ENCODE measurements at places on chromosomes 13 and 19.

DNA sequence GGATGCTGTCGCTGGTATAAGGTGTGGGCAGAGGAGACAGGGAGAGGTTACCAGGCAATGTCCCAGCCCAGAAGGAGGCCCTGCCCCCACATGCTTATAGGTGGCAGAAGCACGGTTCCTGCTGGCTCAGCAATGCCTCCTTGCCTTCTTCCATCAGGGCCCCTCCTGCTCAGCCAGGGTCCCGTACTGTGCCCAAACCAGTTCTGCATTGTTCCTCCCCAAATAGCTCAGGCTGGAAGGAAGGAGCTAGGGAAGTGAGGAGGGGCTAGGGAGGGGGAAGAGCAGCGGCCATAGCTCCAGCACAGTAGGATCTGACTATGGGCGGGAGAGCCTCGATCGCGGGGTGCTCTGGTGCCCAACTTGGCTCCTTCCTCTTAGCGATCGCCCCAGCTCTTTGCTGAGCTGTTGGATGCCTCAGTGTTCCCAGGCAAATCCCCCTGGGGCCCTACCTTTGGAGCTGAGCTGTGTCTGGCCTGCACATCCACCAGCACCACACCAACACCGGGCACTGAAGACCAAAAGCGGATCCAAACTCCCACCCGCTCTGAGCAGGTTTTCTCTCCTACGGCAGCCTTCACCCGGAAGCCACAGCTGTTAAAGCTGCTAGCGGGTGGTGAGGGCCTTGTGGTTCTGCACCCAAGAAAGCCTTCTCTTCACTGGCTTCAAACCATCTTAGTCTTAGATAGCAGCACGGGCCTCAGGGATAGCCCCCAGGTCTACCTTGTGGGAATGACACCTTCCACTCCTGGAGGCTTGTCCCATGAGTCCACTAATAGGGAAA lies 32.1 kb upstream of the PEPD start:
- DNase-seq = no peak

- DNase-seq = no peak
These were observed 631.1 kb downstream of the TBC1D4 start for GRCh38 chr13:74850893-74851292.

GRCh38 chr13:109131698-109132257 lies 502.4 kb downstream of the MYO16 start:
- DNase-seq = no peak

- DNase-seq = no peak
These were observed 137.6 kb downstream of the FOXO1 start for GRCh38 chr13:40528881-40529280.

- peak; percentile 87 for DNase-seq
These were observed 2220.8 kb upstream of the PCDH20 start for GRCh38 chr13:63636316-63636993.

DNA sequence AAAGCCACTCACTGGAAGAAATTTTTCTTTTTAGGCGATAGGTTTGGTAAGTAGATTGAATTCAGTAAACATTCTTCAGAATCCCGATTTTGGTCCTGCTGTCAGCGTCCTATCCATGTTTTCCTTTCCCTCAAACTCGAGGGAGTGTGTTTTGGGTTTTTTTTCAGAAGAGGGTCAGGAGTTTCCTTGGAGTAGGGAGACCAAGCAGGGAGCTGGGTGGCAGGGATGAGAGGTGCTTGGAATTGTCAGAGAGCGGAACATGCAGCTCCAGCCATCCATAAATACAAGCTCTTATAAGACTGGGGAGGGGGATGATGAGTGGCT lies 1.6 kb upstream of the PCDH8 start:
- no peak for DNase-seq

DNA sequence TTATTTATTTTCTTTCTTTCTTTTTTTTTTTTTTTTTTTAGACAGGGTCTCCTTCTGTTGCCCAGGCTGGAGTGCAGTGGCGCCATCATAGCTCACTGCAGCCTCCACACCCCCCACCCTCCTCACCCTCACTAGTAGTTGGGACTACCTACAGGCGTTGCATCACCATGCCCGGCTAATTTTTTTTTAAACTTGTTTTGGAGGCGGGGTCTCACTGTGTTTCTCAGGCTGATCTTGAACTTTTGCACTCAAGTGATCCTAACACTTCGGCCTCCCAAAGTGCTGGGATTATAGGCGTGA lies 33.6 kb downstream of the GJA3 start:
- DNase-seq = no peak

DNA sequence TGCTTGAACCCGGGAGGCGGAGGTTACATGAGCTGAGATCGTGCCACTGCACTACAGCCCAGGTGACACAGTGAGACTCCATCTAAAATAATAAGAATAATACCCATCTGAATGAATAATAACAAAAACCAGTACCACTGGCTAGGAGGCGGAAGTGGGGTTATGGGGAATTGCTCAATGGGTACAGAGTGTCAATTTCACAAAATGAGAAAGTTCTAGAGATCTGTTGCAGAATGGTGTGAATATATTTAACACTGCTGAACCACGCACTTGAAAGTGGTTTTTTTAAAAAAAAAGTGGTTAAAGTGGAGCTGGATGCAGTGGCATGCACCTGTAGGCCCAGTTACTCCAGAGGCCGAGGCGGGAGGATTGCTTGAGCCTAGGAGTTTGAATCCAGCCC lies 18.5 kb downstream of the KLF2 start:
- DNase-seq = no peak

DNA sequence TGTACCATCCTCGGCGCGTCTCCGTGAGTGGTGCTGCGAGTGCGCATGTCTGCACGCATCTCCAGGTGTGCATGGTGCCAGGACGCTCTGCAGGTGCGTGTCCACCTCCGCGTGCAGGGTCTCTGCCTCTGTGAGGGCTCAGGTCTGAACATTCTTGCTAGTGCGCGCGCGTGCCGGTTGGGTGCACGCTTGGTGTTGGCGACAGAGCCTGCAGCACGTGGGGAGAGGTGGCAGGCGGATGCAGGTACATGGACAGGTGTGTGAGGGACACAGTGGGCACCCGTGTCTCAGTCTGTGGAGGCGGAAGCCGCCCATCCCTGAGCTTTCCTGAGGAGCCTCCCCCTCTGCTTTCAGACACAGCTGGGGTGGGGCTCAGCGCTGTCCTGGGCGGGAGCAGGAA lies 4.9 kb upstream of the OR10H2 start:
- DNase-seq = no peak

DNA sequence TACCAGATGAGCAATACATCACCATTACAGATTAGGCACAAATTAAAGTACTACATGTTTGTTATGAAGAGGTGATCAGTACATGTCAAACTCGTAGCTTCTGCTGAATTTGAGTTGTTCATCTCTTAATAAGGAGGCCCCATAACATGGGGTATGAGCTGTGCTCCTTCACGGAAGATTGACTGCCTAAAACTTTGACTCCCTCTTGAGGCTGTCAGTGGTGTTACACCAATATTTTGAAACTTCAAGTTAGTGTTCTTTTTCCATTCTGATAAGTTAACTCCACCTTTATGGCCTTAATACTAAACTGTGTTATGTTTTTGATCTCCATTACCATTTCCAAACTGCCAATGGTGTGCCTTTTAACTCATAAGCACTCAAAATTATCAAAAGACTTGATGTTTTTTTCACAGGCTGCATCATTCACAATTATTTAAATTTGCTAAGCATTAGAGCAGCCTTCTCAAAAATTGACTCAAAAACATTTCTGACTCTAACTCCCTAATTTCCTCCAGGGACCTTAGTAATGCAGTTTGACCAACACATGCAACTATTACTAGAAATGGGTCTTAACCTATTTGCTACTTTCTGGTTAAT lies 1591.5 kb downstream of the PCDH9 start:
- peak; percentile 54 for DNase-seq

- DNase-seq = no peak
These were observed 14.7 kb downstream of the TECR start for GRCh38 chr19:14544047-14544446.

DNA sequence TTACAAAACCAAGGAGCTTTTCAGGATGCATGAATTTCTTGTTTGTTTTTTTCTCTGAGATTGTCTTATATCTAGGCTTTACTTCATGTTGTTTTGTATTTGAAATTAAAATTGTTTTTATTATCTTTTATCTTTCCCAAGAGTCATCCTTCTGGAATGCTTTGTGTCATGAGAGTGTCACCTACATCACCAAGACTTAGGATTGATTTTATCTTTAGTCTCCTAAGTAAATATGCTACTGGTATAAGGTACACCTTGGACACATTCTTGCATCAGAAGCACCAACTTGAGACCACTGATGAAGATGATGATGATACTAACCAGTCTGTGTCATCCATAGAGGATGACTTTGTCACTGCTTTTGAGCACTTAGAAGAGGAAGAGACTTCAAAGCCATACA lies 26.4 kb downstream of the AKAP11 start:
- no peak for DNase-seq

DNA sequence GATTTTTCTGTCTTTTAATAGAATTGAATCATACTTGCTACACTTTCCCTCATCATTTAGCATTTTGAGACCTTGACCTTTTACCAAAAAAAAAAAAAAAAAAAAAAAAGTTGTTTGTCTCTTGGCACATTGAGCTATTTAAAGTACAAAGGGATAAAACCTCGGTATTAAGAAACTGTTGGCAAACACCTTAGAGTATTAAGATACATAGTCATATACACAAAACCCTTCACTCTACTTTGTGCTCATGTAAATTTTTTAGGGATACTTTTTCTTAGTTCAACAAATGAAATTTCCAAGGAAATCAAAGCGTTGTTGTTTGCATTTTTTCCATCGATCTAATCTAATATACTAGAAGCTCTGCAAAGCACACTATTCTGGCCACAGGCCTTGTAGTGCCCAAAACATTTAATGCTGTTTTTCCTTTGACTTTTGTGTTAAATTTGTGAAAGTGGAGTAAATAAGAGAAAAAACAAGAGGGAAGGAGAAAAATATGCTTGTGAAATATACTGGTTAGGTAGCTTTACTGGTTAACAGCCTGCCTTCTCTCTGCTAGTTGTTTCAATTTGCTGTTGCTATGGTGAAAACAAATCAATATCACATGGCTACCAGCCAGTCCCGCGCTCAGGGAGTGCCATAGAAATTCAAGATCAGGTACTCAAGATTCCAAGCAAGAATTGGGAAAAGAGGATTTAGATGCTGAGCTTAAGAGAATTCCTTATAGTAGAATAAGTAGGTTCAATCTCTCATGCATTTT lies 2.6 kb downstream of the MBNL2 start:
- DNase-seq = peak; percentile 66

DNA sequence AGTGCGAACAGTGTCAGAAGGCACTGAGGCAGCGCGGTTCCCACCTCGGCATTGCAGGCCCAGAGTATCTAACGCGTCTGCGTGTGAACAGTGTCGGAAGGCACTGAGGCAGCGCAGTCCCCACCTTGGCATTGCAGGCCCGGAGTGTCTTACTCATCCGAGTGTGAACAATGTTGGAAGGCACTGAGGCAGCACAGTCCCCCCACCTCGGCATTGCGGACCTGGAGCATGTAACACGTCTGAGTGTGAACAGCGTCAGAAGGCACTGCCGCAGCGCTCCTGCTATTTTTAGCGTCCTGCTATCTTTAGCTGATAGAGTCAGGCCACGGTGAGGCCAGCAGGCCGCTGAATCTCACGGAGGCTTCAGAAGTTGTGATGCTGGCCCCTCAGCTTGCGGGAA lies 39.6 kb downstream of the ATP11A start:
- no peak for DNase-seq

GRCh38 chr19:15216363-15216762 lies 15.6 kb upstream of the NOTCH3 start:
- no peak for DNase-seq

DNA sequence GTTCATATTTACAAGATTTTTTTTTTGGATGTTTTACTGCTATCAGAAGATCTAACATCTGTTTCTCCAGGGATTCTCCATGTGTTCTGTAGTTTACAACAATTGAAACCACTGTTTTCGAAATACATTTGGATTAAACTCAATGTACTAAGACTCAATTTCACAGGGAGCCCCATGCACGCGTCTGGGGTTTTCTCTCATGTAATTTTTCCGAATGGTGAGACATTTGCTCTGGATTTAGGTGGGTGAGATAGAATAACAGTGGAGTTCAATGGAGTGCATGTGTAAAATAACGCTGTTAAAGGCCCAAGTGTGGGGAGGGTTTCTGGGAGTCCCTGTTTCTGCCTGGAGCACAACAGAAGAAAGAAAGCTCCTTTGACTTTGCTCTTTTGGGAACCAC lies 330.3 kb downstream of the TSHZ3 start:
- no peak for DNase-seq

- DNase-seq = no peak
These were observed 817.2 kb downstream of the SLITRK1 start for GRCh38 chr13:83065108-83065507.

GRCh38 chr13:43094901-43095300 lies 71.5 kb downstream of the DNAJC15 start:
- DNase-seq = no peak
